Stimulated activated CD8-positive, alpha-beta memory T cell treated with anti-CD3 and anti-CD28 coated beads, Interleukin-7, amount 100 ng/mL, for 48 hours (primary cell): ENCODE measurements at places on chromosomes 1 and 21.

- no peak for DNase-seq
Observed at GRCh38 chr1:10986525-10986890, 25.9 kb upstream of the TARDBP start.

DNA sequence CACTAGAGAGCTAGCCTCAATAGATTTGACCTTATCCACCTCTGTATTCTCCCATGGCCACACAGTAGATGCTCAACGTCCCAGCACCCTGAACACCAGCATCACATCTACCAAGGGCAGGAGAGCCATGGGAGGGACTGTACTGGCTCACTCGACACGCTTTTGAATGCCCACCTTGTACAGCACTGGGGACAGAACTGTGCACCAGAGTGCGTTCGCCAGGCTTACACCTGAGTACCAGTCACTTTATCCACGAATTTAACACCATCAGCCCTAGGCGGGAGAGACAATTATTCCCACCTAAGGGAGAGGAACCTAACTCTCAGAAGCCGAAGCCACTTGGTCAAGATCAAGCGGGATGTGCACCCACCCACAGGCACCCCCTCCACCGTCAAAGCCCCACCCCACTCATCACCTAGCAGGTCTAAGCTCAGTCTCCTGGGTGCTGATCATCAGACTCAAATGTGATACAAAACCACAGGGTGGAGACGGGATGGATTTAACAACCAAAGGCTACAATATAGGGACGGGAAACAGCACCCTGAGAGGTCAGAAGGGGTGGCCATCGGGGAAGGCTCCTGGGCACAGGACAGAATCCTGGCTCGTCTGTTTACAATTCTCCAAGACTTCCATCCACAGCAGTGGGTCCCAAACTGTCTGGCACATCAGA lies 110.5 kb downstream of the GLIS1 start:
- no peak for DNase-seq

GRCh38 chr1:53913352-53914033 lies 19.5 kb downstream of the DIO1 start:
- no peak for DNase-seq

DNA sequence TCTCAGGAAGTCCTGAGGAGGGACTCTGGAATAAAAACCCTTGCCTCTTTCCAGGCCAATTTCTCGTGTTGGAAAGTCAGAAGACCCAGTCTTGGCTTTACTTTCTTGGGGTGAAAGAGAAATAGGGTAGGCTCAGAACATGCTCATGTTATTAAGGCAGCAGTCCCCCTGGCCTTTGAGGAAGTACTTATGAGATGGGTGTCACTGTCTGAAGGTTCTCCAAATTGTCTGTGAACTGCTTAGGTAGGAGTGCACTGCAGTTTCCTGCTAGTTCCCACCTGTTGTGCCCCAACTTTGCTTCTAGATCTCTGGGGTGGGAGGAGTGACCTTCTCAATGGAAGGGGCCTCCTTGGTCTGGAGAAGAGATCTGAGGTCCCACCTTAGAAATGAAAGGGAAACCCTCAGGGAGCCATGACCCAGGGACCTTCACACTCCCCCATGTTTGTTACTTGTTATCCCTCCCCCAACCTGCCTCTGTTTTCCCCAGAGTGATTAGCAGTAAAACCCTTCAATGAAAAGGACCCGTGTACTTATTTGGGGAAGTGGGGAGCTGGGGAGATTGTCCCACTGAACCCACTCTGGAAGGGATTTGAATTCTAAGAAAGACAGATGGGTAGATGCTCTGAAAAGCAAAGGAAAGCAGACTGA lies 5.7 kb downstream of the ZNF691 start:
- DNase-seq, result no peak

DNA sequence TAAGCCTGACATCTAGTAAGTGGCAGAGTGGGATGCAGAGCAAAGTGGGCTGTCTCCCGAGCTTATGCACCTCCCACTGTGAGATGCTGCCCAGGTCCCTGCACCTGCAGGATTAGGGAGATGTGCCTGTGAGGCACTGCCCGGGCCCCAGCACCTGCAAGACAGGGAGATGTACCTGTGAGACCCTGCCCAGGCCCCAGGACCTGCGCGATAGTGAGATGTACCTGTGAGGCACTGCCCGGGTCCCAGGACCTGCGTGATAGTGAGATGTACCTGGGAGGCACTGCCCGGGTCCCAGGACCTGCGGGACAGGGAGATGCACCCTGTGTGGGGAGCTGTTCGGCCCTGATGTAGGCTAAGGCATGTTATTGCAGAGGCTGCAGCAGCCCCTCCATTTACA lies 622.8 kb downstream of the PTPRU start:
- no peak for DNase-seq
